ENCODE measurements at places on chromosomes 5 and 9.
A peak's percentile ranks its signal among the peaks of the same experiment; 100 is the strongest.

GRCh38 chr9:93576258-93577077, at the start of gene PHF2:
Gene PHF2 (plus strand): TSS chr9:93576584. CDS start chr9:93576774, 190 bp downstream.
- DNase-seq = no peak

- no peak for DNase-seq
Measured at GRCh38 chr5:17094830-17095229, 122.6 kb upstream of the BASP1 start.

GRCh38 chr5:132808866-132809265, 4.2 kb upstream of the SOWAHA start:
- no peak for DNase-seq

GRCh38 chr5:179880066-179880650, 21.5 kb upstream of the MRNIP start:
- DNase-seq = no peak

DNA sequence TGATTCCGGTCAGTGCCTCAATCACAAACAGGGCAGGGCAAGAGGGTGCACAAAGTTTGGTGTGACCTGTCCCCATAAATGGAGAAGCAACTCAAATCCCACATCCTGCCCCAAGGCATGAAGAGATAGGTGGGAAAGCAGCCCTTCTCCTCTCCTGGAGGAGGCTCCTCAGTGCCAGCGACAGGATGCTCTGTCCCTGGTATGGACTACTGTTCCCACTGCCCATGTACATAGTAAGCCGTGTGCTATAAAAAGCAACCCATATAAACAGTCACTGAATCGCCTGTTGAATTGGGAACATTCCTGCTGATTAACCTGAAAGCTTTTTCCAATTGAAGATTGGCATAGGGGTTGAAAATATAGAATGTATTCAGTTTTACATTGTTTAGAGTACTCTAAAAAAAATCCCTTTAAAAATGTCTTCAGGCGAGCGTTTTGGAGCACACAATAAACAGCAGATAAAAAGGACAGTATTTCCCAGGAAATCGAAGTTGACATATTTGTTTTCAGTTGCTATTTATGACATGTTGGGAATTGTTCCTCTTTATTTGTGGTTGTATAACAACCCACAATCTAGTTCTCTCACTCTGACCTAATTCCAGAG, 513.9 kb downstream of the DIRAS2 start:
- no peak for DNase-seq

GRCh38 chr9:129944506-129945116, 98.4 kb downstream of the FNBP1 start:
- no peak for DNase-seq

- DNase-seq = no peak
Measured at GRCh38 chr5:37557734-37558293, 178.7 kb downstream of the WDR70 start.

DNA sequence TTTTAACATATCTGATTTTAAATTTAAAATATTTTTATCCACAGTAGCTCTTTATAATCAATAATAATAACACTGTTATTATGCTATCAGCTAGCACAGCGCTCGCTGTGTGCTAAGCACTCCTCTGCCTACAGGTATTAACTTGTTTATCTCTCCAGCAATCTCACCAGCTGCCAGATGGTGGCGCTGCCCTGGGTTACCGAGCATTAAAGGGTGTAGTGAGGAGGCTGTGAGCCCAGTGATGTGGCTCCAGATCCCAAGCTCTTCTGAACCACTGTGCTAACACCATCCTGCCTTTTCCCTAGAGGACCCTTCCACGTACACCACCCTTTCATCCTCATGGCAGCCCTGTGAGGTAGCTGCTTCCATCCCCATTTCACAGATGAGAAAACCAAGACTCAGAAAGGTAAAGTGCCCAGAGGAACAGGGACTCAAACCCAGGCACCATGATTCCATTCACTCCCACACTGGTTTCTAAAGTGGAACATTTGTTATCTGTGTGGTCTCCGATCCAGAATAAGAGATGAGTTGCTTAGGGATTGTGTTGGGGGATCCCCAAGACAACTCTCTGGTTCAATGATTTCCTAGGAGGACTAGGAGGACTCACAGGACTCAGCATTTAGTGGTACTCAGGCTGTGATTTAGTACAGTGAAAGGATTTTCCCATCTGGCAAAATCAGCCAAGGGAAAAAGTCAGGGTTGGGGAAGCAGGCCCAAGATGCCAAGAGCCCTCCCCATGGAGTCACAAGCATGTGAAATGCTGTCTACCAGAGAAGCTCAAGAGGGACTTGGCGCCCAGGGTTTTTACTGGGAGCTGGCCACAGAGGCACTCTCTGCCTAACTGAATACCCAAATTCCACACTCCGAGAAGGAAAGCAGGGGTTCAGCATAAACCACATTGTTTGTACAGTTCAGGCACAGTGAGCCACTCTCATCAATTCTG, 7.0 kb downstream of the IGFBPL1 start:
- peak; percentile 8 for DNase-seq

DNA sequence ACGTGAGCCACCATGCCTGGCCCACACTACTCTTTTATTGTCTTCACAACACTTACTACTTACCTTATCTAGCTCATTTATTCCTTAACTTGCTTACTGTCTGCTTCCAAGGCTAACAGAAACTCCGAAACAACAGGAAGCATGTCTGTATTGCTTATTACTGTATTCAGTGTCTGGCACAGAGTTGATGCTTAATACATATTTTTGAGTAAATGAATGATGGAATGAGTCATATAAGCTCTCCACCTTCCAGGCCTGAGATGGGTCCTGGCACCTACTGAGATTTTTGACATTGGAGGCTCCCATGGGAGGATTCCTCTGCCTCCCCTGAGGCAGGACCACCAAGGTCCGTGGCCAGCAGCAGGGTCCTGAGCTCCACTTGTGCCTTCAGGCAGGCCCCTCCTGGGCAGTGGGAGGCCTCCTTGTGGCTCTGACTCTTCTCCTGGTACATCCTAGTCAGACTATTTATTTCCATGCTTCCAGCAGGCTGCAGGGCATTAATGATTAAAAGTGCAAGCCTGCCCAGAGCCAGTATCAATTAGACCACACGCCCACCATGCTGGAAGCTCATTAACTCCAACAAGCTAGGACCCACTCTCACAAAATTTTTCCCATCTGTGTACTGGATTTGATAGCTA, 76.5 kb upstream of the CTNNA1 start:
- DNase-seq = no peak

DNA sequence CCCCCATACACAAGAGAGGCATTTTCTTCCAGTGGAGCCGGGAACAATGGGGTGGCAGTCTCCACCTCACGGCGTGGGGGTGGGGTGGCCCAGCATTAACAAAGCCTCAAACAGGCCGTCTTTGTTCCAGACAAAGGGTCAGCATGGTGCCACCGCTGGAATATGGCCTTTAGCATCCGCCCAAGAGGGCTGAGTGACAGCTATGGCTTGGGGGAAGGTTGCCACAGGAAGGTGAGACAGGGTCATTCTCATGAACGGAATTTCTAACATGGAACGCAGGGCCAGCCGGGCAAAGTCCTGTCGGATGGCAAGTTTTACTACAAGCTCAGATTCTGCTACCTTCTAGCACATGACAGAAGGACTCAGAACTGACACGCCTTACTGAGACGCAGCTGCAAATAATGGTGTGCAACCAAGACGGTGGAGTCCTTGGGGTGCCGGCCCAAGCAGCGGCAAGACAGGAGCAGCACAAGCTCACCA, 64.0 kb downstream of the OTULIN start:
- DNase-seq = no peak

- peak; percentile 48 for DNase-seq
Measured at GRCh38 chr5:21802869-21803490, 1050.2 kb downstream of the CDH12 start.

DNA sequence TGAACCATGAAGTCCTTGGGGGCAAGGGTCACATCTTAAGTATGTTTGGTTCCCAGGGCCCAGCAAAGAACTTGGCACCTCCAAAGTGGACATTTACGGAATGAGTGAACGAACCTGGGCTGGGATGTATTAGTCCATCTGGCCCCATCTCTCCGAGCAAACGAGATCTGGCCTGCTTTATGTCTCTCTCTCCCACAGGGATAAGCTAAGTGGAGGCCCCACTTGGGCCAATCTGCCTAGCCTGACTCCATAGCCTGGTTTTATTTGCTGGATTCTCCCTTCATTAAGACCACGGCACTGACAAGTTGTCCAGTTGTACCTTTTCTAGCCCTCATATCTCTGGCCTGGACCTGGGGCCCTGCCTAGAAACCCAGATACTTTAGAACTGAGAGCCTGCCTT, 2.1 kb downstream of the TTLL11 start:
- DNase-seq = no peak

- DNase-seq = no peak
Measured at GRCh38 chr5:124582561-124582840, 163.9 kb downstream of the ZNF608 start.

- no peak for DNase-seq
Measured at GRCh38 chr9:109231593-109231992, 64.5 kb upstream of the FRRS1L start.

DNA sequence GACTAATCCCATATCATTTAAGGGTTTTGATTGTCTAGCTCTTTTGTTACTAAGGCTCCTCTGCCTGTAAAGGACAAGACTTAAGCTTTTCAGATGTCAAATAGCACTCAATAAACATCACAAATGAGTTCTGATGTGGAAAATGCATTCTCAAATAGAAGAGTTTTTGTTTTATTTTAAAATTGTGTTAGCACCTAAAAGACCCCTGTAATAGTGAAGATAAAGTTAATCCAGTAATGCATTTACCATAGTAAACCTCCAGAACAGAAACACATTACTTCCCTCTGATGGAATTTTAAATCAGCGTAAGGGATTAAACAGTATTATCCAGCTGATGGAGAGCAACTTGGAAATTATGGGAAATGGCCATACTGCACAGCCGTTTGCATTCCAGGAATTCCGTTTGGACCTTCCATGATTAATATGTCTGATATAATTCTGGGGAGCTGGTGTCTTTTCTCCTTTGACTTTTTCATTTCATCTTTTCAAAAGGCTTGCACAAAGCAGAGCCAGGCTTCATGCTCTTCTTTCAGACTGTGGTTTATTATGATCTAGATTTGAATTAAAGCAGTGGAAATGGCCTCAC, 105.6 kb downstream of the PPP2R2B start:
- no peak for DNase-seq

- DNase-seq = peak; percentile 37
Measured at GRCh38 chr5:143177263-143177983, 226.1 kb downstream of the NR3C1 start.

DNA sequence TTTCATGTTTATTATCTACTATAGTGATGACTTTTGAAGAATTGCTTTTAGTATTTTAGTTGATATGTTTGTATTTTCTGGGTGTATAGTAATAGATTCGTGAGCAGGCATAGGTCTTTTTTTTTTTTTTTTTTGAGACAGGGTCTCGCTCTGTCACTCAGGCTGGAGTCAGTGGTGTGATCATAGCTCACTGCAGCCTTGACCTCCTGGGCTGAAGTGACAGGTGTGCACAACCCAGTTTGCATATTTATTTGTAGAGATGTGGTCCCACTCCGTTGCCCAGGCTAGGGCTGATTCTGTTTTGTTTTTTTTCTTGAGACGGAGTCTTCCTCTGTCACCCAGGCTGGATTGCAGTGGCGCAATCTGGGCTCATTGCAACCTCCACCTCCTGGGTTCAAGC, 11.9 kb downstream of the ERBIN start:
- no peak for DNase-seq

DNA sequence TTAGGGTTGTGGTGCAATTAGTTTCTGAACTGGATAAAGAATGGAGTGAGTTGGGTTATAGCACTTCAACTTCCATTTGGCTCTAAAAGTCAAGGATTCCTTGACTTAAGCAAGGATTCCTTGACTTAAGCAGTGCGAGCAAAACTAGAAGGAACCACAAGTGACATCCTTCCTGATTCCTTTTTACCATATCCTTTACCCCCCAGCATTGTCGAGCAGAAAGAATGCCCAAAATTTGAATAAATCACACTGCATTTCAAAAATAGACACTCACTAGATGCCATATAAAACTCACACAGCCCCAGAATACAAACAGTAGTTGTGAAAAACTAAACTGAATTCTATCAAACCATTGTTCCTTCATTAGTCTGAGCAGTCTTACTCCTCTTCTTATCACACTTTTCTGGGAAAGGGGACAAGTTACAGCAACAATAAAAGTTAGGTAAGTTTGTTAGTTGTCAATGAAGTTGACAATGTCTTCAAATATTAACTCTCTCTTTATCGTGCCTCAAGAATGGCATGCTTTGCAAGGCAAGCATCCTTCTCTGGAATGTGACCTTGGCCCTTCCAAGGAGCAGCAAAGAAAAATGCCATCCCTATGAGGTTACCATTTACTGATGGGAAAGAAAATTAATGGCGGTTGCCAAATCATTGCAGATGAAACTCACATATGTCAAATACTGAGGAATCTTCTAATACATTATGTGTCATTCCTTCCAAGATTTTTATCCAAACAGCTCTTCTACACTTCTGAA, 273.3 kb upstream of the ANKRD55 start:
- DNase-seq = no peak

GRCh38 chr5:121006217-121006616, 542.1 kb downstream of the PRR16 start:
- no peak for DNase-seq

DNA sequence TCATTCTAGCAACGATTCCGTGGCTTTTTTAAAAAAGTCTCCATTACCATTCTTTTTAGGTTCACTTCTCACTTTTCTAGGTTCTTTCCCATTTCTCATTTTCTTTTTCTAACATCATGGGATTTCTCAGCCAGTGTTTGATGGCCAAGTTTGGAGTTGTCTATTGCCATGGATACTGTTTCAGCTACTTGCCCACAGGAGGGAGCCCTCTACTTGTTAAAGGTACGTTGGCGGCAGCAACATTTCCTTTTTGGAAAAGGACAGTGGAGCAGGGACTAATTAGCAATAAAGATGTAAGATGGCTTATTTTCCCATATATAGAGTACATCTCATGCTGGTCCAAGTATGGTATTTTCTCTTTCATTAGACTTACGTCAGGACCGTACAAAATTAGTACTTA, 2257.5 kb upstream of the C9orf72 start:
- no peak for DNase-seq

DNA sequence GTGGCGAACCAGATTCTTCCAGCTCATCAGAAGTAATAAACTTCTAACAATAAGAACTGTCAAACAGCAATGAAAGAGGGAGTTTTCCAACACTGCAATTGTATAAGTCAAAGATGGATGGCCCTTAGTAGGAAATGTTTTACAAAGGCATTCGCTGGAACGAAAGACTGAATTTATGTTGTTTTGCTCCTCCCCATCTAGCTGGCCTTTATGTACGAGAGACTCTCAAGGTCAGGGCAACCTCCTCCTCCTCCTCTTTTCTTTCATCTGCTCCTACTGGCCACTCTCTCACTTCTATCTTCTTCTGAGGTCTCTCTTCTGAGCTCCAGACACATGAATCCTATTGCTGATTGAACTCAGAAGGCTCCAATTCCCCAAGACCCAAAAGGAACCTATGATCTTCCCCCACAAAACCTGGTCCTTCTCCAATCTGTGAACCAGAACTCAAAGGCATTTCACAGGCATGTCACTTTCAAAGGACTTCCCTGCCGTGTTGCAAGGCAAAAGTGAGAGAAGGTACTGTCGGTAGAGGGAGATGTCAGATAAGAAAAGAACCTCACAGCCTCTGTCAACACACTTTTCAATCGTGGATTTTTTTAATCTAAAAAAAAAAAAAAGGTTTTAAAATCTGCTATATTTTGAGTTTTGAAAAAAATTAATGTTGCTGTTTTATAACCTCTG, 28.5 kb upstream of the PUM3 start:
- DNase-seq = no peak

- DNase-seq = no peak
Measured at GRCh38 chr5:143775258-143775657, 36.7 kb upstream of the HMHB1 start.
